ENCODE measurements at places on chromosomes 2 and 18.

- no peak for DNase-seq
These were observed 65.4 kb downstream of the LRRFIP1 start for GRCh38 chr2:237692601-237693290.

- no peak for DNase-seq
These were observed 18.5 kb downstream of the GPR35 start for GRCh38 chr2:240643811-240644150.

- DNase-seq, result no peak
These were observed 434.7 kb downstream of the EIPR1 start for GRCh38 chr2:2942906-2943305.

DNA sequence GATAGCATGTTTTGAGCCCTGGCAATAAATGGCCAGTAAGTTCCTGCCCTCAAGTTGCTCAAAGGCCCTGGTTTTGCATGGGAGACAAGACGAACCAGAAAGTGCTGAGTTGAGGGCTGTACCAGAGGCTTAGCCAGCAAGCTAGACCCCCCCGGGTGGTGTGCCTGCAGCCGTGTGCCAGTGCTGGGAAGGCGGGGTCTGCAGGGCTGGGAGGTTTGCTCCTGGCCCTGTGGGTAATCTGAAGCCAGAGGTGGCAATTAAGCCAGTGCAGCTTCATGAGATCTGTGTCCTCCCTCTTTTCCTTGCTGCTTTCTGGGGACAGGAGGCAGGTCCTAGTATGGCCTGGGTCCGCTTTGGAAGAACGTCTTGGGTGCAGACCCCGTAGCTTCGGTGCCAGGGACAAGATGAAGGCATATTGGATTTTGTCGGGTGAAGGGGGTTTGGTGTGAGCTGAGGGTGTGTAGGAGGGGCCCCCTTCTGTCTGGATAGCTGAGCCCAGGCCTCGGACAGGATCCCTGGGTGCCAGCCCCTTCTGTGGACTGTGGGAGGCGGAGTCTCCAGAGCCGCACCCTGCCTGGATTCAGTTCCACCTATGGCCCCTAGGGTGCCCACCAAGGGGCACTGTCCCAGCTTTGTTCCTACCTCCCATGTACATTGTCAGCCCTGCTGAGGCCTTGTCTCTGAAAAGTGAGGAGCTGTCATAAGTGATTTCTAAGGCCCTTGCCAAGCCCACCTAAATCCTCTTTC lies 15.6 kb downstream of the ATOH8 start:
- DNase-seq, result no peak

DNA sequence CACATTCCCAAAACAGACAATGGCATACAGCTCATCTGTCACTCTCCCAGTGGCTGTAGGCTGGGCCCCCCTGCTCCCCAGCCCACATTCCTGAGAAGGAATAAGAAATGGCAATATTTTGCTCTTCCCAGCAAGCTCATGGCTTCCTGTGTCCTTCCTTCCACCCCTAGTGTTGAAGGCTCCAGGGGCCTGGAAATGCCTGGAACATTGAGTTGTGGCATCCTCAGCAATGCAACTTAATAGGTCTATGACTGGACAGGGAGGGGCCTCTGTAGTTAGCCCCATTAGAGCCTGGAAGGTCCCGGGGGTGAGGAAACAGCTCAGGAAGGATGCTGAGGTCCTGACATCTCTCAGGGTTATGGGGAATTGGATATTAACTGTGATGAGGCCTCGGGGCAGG lies 3.3 kb downstream of the KIF3C start:
- DNase-seq, result no peak

- no peak for DNase-seq
These were observed 137.4 kb upstream of the SH3BP4 start for GRCh38 chr2:234814374-234814773.

GRCh38 chr2:69575926-69576325 lies 67.6 kb downstream of the AAK1 start:
- DNase-seq, result no peak

DNA sequence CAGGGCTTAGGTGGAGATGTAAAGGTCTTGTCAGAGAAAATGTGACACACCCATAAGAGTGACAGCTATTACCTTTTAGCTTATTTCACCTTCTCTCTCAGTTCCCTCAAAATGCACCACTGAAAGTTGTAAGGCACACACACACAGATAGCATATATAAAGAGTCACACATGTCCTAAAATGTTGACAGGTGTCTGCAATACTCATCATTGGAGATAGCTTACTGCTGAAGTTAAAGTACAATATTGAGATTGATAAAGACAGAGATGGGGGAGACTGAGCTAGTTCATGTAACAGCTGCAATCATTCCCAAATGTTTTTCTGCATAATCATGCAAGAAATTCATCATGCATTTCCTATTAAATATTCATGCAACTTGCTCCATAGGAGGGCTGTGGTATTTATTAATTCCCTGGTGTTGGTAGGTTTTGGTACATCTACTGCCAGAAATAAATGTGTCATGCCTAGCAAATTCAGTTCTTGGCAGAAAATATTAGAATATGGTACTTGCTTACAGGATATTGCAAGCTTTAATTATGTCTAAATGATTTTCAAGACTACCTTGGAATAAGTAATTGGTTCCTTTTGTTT lies 118.8 kb upstream of the RBMS1 start:
- no peak for DNase-seq

DNA sequence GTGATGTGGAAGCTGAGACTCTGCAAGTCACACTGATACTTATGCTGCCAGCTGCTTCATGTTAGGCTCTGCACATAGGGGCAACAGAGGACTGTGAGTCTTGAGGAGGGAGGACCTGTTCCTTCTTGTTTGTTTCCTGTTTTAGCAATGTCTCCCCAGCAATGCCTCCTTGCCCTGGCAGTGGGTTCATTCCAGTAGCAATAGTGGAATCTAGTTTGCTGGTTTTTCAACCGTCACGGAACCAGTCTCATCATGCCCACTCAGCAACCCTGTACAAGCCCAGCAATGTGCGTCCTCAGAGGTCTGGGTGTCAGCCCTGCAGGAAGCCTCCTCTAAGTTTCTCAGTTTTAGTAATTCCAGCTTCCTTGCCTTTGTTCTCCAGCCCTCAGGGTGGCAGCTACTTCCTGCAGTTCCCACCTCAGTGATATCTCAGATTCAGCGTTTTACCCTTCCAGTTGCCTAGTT lies 20.5 kb upstream of the ITGB6 start:
- no peak for DNase-seq

GRCh38 chr18:75478996-75479880 lies 51.7 kb upstream of the SMIM21 start:
- DNase-seq, result no peak

DNA sequence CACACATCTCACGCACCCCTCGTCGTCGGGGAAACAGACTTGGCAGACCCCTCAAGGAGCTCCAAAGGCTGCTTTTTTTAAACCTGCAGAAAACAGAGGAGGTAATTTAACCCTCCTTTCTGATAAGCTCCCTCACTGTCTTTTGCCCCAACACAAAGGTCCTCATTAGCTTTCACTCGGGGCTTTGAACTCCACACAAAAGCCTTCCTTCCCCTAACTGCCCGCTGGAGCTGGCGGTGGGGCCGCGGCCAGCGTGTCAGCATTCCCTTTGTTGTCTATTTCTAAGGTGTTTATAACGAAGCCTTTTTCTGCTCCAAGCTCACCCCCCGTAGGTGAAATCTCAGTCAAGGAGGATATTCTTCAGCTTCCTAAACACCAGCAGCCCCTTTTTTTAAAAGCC lies 43.5 kb upstream of the ID2 start:
- no peak for DNase-seq

GRCh38 chr2:160425434-160426151 lies 68.0 kb downstream of the RBMS1 start:
- DNase-seq, result no peak

GRCh38 chr18:44598514-44598913 lies 82.2 kb upstream of the SETBP1 start:
- DNase-seq, result no peak

DNA sequence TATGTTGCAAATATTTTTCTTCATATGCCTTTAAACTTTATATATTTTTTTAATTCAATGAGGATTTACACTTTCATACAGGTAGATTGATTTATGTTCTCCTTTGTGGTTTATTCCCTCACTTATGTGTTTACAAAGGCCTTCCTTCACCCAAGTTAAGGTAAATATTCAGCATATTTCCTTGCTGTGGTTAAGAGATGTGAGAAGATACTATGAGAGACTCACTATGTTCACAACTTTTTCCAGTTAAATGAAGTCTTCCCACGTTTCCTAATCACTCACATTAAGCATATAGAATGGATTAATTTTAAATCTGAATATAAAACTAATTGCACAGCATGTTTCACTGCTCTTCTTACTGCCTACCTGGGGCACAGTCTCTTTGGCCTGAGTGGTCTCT lies 597 bp downstream of the PECR start:
- no peak for DNase-seq

DNA sequence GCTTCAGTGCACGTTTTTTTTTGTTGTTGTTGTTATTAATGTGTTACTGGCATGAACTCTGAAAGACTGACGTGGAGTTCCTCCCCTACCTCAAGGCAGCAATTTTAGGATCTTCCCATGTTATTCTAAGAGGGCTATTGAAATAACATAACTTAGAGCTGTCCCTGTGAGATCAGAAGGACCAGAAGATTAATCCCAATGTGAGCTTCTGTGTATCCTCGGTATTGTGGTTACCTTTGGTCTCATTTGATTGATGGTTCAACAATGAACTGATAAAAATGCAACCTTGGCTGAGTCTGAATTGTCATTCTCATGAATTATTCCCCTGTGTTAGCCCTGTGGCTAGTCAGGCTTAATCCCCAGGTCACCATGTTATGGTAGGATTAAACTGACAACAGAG lies 394.1 kb downstream of the TRIB2 start:
- no peak for DNase-seq

DNA sequence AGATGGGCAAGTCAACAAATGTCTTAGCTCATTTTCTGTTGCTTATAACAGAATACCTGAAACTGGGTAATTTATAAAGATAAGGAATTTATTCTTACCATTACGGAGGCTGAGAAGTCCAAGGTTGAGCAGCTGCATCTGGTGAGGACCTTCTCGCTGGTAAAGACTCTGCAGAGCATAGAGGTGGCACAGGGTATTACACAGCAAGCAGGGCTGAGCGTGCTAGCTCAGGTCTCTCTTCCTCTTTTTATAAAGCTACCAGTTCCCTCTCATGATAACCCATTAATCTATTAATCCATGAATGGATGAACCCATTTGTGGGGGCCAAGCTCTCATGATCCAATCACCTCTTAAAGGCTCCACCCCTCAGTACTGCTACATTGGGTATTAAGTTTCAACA lies 109.1 kb downstream of the CDK15 start:
- DNase-seq, result no peak

DNA sequence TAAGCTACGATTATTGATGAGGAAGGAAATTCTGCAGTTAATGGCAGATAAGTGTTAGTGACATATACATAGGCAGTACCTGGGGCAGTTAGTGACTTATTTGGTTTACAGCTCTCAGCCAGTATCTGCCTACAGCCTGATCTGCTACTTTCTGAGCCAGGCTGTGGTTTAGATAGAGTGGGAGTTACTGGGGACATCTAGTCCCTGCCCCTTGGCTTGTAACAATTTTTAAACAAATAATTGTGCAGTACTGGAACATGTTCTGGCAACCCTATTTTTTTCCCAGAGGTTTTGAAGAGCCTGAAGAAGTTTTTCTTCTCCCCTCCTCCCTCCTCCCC lies 2.3 kb downstream of the KIF5C start:
- no peak for DNase-seq

DNA sequence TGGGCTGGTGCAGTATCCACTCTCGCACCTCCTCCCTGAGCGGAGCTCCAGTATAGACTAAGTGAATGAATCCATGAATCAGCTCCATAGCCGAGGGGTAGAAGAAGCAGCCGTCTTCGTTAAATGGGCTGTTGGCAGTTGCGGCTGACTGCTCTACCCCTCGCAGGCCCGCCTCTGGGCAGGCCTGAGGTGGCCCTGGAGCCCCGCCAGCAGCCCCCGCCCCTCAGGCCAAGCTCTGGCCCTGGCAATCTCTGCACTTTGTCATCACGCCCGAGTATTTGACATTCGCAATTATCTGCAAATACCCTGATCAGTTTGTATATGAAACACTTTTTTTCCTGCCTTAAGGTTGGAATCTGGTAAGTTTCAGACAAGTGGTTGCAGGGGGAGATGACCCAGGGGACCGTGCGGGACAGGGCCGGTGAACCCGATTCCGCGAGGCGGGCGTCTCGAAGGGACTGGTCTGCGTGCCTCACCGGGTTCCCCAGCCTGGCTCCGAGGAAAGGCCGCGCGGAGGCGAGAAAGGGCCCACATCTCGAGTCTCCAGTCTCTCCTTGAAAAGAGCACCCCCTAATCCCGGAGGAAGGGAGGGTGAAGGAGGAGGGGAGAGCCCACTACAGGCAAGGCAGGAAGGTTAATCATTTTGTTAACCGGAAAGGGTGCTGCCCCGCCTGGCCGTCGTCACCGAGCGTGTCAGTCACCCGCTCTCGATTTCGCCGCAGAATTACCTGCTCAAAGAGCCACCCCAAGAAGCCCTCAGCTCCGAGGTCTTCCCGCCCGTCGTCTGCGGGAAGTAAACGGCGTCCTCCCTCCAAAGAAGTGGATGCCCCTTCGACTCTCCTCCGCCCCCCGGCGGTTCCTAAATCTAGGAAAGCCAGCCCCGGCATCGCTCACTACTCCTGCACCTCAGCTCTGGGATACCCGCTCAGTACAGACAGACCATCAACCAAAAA lies 11.1 kb upstream of the SATB2 start:
- no peak for DNase-seq
